Activated CD4-positive, alpha-beta memory T cell treated with anti-CD3 and anti-CD28 coated beads for 36 hours (primary cell): ENCODE measurements at places on chromosomes 12 and 14. TPM values are rescaled to one million over a fixed set of nuclear protein-coding genes. Genes with fewer than 3 reads are reported as not detected.

The DCN gene
- total RNA-seq = not detected

The FAR2 gene
- total RNA-seq = 9.2 TPM

DNA sequence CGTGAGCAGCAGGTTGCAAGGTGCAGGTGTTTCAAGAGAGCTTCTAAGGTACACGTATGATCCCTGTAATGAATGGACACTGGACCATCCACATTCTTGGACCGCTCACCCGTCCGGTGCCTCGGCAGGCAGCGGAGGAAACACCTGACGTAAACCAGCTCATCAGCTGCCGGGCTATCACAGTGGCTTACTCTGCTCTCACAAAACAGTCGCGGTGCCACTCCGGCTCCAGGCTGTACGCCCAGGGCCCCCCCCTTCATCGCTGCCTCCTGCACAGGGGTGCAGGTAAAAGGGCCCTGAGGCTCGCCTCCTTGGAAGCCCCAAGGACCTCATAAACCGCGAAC is 436 bp downstream of the VPS33A start:
- H3K27me3 ChIP-seq = peaks cover 3% of the 10 kb centered on the region
- DNase-seq = peak; percentile 53
- peak overlapping the region; percentile 99 for H3K27ac ChIP-seq
- H3K36me3 ChIP-seq = peaks cover 23% of the 10 kb centered on the region

The MYF6 gene
- total RNA-seq = not detected
